ENCODE measurements at places on chromosomes 2 and 18.

DNA sequence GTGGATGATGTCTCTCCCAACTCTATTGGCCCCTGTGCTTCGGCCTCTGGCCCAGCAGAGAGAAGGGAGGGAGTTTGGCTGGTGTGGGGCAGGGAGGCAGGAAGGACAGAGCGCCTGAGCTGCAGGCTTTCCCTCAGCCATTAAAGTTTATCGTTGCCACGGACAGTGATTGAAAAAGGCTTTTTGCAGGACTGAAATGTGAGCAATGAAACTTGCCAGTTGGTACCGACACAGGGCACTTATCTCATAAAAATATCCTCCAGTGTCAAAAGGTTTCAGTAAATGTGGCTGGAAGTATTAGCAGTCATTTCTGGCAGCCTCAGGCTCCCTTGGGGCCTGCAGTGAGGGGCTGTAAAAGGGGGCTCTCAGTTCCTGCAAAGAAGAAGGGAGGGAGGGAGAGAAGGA lies 169.2 kb downstream of the GLI2 start:
- no peak for DNase-seq

DNA sequence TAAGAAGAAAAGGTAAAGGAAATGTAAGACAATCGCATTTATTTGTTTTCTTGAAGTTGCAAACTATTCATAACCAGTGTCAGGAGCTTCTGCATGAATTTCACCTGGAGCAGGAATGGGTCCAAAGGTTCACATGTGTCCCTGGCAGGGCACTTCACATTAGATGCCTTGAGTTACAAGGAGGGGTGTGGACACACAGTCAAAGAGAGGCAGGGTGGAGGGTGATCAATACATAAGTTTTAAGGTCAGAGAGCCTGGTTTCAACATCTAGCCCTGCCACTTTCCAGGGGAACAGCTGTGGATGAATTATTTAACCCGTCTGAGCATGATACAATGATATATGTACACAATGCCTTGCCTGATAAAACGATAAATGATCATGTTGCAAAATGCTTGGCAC lies 321.4 kb downstream of the CYP26B1 start:
- DNase-seq: no peak

GRCh38 chr2:72991439-72991725 lies 74.1 kb downstream of the EMX1 start:
- no peak for DNase-seq

- DNase-seq: no peak
Measured at GRCh38 chr2:25386971-25387875, 45.5 kb upstream of the DNMT3A start.

- DNase-seq: no peak
Measured at GRCh38 chr18:75779450-75779849, 351.9 kb upstream of the SMIM21 start.

DNA sequence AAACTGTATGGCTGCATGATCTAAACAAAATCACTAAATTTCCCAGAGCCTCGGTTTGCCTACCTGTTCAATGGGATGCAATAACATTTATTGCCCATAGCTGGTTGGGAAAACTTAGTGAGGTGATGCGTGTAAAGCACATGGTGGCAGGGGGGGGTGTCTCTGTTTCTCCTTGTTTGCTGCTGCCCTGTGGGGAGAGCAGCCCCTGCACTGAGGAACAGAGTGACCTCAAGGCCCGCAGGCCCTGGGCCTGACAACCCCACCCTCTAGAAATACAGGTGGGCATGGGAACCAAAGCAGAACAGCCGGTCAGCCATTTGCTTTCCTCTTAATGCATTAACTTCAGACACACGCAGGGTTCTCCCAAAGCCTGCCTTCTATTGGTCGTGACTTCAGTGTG lies 55.1 kb upstream of the SLC66A3 start:
- DNase-seq: no peak

- DNase-seq: no peak
Measured at GRCh38 chr2:26721115-26722032, 28.9 kb downstream of the KCNK3 start.

DNA sequence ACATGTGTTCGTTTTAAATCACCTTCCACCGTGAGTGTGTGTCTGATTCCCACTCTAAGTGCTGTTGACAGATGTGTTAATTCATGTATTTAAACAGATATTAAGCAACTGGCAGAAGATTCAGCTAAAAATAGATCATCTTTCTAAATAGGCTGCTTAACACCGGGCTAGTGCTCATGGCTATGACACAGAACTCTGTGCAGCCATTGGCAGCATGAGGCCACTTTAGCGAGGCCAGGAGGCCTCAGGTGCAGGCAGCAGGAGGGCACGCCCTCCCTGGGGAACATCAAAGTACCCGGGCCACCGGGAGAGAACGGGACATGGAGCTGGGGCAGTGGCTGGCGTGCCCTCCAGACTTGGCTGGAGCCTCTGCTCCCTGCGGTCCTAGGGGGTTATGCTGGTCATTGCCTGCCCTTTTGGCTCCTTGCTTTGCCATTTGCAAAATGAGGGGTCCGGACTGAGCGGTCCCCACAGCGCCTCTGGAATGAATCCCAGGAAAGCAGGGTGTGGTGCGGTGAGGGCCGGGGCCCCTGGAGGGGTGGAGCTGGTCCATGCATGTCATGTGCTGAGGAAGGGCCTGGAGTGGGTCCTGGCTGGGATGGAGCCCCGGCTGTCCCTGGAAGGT lies 62.8 kb upstream of the HDAC4 start:
- no peak for DNase-seq

GRCh38 chr2:38572167-38572566 lies 30.6 kb downstream of the HNRNPLL start:
- DNase-seq: no peak

GRCh38 chr18:54777118-54777791 lies 51.0 kb upstream of the RAB27B start:
- no peak for DNase-seq

DNA sequence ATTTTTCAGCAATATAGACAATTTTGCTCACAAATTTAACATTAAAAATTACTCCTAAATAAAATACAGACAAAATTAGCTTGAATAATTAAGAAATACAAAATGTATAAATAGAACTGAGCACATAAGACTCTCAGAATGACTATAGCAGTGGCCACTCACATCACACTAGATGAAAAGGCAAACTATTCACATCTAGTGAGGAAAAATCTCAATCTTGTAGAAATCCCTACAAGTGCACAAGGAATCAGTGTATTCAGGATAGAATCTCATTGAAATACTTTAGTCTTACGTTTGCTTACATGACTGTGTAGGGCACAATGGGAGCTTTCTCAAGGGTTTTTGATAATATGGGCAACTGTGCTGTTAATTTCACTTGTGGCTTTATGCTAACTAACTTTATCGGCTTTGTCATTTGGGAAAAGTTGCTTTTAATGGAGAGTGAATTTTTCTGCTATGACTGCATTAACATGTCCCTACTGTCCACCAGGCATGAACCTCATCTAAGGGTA lies 678.9 kb upstream of the LRRTM4 start:
- no peak for DNase-seq

GRCh38 chr2:74895001-74895400 lies 61.1 kb downstream of the HK2 start:
- no peak for DNase-seq

GRCh38 chr2:85089585-85089984 lies 43.6 kb upstream of the TCF7L1 start:
- no peak for DNase-seq

- no peak for DNase-seq
Measured at GRCh38 chr2:50765146-50765545, 266.8 kb downstream of the NRXN1 start.

DNA sequence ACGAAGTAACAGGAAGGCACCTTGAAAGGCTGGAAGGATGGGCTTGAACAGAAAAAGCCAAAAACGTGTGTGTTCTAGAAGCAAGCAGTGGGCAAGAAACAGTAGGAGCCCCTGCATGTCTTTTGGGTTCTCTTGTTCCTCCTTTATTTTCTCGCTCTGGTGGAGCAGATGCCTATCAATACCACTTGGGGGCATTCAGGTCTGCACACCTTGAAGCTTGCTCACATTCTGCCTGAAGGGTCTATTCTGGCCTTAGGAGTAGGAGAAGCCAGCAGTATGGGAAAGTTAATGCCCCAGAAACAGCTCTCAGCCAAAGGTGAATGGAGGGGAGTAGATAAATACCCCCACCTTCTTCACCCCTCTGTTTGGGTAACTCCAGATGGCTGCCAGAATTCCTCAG lies 204.5 kb downstream of the TXNL1 start:
- DNase-seq: no peak

GRCh38 chr2:128260239-128261138 lies 58.2 kb downstream of the HS6ST1 start:
- DNase-seq: no peak

Measured in NCI-H2081 treated with DMSO at 0.1 percent for 48 hours (cell line).